ENCODE measurements at places on chromosomes 5 and 9.
A peak's percentile ranks its signal among the peaks of the same experiment; 100 is the strongest.

GRCh38 chr5:142432961-142433360 lies 108.1 kb upstream of the SPRY4 start:
- DNase-seq: no peak

DNA sequence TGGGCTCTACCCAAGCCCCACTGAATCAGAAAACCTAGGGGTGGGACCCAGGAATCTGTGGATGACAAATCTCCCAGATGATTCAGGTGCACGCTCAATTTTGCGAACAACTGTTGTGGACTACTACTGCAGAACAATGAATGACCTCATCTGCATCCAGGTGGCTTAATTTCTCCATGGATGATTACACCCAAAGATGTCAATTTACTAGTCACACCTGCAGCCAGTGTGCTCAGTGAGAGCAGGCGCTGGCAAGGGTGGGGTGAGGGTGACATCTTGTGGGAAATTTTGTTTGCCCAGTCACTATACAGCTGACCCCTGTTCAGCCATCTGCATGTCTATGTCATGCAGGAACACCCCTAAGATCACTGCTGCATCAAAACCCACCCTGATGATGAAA lies 118.2 kb downstream of the ENTREP1 start:
- DNase-seq: no peak

- DNase-seq: no peak
Measured at GRCh38 chr9:69976152-69976551, 67.5 kb upstream of the MAMDC2 start.

- no peak for DNase-seq
Measured at GRCh38 chr9:8734760-8735159, 935.2 kb upstream of the DMAC1 start.

DNA sequence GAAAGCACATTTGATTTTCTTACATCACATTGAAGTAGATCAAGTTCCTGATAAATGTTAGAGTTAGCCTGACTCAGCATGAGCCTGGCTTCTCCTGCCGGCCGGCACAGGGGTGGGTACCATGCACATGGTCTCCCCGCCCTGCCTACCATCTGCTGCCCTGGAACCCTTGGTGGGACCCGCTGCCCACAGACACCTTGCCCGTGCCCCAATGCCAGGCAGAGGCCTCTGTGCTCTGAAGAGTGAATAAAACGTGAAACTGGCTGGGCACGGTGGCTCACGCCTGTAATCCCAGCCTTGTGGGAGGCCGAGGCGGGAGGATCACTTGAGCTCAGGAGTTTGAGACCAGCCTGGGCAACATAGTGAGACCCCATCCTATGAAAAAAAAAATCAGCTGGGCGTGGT lies 17.3 kb downstream of the EXD3 start:
- no peak for DNase-seq

DNA sequence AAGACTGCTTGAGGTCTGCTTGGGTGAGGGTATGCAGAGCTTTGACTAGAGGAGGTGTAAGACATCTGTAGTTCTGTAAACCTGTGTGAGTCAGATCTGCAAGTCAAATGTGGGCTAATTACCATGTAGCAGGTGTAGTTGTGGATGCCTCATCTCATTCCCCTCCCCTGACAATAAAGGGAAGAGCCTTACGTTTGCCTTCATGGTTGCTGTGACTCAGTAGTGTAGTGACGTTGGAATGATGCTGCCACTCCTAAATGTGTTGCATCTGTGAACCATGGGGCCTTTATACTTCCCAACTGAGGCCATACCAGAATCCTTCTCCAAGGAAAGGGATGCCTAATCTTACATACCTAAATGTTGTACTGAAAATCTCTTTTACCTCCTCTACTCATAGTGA lies 26.0 kb downstream of the PRDM6 start:
- no peak for DNase-seq

GRCh38 chr9:115036691-115037090 lies 81.3 kb downstream of the TNC start:
- no peak for DNase-seq

DNA sequence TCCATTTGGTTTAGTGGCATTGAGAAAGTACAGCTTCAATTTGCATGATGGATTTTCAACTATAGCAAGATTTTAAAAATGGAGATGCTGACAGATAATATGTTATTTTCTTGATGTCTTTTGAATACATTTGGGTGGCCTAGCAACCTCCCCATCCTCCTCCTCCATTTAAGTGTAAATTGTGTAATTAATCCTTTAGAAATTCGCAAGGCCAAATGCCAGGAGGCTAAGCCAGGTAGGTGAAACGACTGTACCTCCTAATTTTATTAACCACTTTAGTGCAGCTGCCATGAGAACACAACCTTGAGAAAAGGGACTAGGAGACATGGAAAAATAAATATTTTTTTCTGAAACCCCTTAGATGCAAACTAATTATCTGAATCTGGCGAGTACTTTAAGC lies 248.8 kb downstream of the MRPS30 start:
- no peak for DNase-seq

- no peak for DNase-seq
Measured at GRCh38 chr9:10704720-10705119, 91.9 kb upstream of the PTPRD start.

GRCh38 chr5:99587983-99588382 lies 659.2 kb upstream of the CHD1 start:
- no peak for DNase-seq

- no peak for DNase-seq
Measured at GRCh38 chr5:125928663-125929062, 494.5 kb upstream of the GRAMD2B start.

DNA sequence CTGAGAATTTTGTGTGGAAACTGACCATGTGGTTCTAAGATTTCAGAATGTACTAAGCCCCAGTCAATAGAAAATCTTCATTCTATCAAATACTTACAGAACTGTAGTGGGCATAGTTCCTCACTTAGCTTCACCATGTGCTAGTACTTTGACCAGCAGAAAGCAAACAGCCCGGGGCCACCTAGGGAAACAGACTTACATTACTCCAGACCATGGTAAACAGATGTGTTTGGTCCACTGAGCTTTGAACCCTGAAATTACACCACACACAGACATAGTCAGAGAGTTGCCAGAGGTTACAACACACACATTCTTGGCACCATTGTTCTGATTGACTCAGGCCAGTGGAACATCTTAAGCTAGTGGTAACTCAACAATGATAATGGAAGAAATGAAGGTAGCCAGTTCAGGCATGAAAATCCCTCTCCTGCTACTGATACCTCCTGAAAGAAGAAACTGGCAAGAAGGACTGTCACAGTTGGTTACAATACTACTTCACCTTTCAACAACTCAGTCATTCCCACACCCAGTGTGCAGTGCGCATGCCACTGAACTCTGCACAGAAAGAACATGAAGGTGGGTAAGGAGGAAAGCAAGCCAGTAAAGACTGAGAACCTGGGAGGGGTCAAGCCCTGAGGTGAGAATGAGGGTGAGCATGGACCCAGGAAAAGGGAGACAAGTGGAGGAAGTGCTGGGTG lies 18.7 kb upstream of the LECT2 start:
- DNase-seq: no peak

DNA sequence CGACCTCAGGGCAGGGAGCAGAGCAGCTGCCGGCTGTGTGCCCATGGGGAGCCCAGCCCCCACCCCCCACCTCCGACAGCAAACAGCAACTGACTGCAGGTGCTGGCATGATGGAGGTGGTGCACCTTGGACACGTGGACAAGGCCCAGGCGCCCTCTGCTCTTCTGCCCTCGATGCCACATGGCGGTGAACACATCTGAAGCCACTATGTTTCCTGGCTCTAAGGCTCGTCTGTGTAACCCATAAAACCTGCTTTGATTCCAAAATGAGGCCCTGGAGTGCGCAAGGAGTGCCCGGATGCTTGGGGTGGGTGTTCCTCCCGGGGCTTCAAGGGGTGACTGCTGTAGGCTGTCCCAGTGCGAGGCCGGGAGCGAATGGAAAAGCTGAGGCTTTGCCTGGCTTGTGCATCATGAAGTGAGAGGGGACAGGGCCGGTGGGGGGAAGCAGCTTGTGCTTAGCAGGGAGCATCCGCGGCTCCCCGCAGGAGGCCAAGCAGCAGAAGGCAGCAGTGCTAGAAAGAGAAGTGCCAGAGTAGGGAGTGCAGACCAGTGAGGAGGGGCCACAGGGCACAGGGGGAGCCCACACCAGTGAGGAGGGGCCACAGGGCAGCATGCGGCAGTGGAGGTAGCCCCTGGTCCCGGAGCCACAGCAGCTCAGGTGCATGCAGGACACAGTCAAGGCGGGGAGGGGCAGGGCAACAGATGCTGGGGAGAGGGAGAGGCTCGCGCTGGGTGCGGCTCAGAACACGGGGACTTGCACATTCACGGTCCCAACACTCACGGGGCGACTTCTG lies 30.0 kb downstream of the NKD2 start:
- no peak for DNase-seq

GRCh38 chr5:122442938-122443337 lies 130.9 kb downstream of the SNCAIP start:
- DNase-seq: no peak

DNA sequence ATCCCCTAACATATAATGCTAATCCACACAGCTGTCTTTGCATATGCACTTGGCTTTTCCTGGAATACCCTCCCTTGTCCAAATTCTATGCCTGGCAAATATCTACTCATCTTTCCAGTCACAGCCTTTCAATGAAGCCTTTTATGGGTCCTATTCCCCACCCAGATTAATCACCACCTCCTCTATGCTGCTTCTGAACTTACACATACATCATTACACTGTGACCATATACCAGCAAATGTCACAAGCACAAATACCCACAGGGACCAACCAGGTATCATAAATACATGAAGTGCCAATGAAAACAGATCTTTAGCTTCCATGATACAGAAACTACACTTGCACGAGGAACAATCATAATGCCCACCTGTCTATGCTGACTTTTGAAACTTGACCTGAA lies 22.3 kb downstream of the LPAR1 start:
- no peak for DNase-seq

- DNase-seq: peak; percentile 45
Measured at GRCh38 chr5:100780376-100780870, 122.7 kb downstream of the ST8SIA4 start.

DNA sequence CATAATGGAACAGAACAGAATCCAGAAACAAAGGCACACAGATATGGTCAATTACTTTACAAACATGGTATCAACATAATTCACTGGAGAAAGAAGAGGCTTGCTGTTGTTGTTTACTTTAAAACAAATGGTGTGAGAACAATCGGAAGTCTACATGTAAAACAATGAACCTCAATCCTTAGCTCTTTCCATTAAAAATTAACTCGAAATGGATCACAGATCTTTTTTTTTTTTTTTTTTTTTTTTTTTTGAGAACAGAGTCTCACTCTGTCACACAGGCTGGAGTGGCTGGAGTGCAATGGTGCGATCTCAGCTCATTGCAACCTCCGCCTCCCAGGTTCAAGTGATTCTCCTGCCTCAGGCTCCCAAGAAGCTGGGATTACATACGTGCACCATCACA lies 9.8 kb downstream of the SEMA4D start:
- DNase-seq: no peak

- DNase-seq: peak; percentile 41
Measured at GRCh38 chr9:27276193-27277030, 20.5 kb downstream of the EQTN start.

- DNase-seq: no peak
Measured at GRCh38 chr5:68730220-68730978, 363.4 kb upstream of the SLC30A5 start.

DNA sequence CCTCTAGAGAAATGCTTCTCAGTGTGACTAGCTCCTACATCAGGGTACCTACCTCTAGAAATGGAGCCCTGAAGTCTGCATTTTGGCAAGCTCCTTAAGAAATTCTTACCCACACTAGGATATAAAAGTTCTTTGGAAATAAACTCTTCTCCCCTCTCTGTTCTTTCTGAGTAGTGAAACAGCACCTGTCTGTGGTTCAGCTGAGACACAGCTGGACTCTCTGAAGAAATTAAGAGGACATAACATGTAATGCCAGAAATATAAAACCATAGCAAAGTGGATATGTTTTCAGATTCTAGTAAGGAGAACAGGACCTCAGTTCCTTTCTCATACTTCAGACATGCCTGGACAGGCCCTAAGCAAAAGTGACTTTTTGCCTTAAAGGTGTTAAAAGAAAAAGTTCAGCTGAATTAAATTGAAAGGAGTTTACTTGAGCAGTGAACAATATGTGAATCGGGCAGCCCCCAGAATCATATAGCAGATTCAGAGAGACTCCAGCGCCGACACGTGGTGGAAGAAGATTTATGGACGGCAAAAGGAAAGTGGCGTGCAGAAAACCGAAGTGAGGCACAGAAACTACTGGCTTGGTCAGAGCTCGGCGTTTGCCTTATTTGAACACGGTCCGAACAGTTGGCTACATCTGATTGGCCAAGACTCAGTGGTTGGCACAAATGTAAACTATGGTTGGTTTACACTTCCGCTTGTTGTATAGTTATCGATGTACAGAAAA lies 64.5 kb downstream of the PRKACG start:
- peak; percentile 9 for DNase-seq

- DNase-seq: no peak
Measured at GRCh38 chr5:128441941-128442350, 96.1 kb downstream of the FBN2 start.

- DNase-seq: no peak
Measured at GRCh38 chr5:32083981-32084430, 90.1 kb downstream of the GOLPH3 start.

DNA sequence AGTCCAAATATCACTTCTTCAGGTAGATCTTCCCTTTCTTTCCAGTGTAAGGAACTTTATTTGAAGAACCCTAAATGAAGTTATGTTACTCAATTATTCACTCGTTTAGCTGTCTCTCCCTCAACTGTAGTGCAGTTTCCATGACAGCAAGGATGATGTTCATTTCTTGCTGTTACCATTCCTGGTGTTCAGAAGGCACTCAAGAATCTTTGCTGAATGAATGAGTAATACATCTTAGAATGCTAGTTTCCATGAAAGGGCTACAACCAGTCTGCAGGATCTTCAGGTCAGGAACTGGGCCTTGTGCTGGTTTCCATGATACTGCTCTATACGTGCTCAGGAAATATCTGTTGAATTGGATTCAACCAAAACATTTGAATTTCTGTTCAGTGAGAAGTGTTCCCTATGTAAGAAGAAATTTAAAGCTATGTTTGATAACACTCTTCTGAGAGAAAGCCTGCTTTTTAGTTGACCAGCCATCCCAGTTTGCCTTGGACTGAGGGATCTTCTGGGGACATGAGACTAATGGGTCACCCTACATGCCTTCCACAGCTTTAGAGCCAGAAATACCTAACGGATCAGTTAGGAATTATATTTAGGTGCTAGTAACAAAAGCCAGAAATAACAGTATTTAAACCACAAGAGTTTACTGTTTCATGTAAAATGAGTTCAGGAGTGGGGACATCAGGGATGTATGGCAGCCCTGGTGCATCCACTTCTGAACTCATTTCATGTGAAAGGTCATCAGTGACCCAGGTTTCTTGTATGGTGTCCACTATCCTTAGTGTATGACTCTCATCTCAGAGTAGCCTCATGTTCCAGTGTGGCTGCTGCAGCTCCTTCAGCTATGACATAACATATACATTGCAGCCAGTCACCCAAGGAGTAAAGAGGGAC lies 500.1 kb upstream of the SGCD start:
- no peak for DNase-seq

Data from naive B cell (primary cell).